ENCODE measurements at places on chromosomes 7 and 10.

DNA sequence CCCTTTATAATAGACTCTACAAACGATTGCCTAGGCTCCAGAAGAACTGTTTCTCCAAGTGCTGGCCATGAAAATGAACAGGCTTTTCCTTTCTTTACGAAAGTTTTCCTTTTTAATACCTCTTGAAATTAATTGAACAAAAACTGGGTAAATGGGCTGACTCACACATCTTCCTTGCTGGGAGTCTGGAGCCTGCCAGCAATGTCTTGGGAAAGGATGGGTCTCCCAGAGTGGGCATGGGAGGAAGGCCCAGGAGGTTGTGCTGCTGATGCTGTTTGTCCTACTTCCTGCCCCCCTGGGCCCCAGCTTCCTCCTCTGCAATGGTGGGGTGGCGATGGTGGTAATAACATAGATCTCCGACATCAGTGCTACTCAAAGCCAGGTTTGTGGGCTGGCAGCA, 174.1 kb downstream of the RPS24 start:
- DNase-seq: no peak

DNA sequence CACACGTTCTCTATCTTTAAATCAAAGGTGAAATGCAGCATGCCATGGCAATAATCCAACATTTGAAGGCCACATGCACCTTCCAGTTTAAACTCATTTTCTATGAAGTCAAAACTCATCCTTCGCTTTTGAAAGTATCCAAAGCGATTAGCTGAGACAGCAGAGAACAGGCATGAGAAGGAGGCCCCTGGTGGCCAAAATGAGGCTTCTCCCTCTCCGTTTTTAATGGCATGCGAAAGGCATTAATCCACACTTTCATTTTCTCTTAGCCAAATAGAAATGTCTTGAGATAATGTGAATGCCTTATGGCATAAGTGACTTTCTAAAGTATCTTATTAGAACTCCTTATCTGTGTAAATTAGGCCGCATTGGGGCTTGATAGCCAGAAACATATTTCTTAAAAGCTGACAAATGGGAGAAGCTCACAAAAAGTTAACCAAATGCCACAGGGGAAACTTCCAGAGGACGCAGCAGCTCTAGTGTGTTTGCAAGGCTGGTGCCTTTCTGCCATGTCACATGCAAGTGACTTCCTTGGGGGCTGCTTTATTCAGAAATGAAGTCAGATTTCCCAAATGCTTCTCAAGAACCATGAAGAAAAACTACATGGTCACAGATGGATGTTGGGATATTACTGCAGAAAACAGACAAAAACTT, 1189.6 kb downstream of the SORCS1 start:
- no peak for DNase-seq

GRCh38 chr10:43863859-43864591, 215.3 kb upstream of the ZNF32 start:
- no peak for DNase-seq

DNA sequence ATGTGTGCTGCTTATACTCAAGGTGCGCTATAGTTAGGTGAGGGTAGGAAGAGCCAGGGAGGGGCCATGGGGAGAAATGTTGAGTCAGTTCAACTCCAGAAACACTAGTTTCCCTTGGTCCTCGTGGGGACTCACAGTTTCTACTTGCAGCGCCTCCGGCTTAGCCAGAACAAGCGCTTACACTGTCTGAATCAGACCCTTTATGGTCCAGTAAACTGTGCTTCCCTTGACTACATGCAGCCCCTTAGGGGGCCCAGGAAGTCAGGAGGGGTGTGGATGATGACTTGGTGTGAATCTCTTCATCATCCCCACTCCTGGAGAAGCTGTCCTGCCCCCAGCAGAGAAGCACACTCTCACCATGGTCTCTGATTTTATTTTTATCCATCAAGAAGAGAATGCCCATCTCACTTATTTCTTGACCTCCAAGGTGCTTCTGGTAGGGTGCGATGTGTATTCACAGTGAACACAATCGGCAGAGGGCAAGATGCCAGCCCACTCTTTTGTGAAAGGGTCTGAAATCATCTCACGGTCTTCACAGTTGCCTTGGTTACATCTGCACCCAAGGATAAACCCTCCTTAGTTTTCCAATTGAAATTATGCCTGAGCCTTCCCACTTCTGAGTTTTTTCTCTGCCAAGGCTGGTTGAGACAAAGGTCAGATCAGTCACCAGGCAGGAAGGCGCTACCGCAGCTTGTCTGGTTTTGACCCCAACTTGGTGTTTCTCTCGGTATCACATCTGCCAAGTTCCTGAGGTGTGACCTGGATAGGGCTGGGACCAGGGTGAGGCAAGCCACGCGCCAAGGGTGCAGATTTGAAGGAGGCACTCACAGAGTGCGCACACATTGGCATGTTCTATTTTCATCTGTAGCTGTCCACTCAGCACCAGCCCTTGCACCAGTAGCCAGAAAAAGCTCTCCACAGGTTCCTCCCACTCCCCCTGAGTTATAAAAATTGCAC, 62.7 kb upstream of the LRRC4 start:
- no peak for DNase-seq

DNA sequence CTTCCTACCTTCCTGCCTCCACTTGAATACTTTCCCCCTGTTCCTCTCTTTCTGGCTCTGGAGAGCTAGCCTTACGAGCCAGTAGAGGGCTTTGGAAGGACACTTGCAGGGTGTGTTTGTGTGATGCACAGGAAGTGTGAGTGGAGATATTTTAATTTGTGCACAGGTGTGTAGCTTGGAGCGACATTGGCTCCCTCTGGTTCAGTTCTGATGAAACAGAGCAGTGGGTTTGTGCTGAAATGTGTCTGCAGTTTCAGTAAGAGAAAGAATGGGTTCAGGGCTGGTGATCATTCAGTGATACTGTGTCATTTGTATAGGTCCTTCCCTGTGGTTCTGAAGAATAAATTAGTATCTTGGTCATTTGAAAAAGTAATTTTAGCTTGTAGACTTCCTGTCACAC, 86.9 kb downstream of the SND1 start:
- DNase-seq: no peak

DNA sequence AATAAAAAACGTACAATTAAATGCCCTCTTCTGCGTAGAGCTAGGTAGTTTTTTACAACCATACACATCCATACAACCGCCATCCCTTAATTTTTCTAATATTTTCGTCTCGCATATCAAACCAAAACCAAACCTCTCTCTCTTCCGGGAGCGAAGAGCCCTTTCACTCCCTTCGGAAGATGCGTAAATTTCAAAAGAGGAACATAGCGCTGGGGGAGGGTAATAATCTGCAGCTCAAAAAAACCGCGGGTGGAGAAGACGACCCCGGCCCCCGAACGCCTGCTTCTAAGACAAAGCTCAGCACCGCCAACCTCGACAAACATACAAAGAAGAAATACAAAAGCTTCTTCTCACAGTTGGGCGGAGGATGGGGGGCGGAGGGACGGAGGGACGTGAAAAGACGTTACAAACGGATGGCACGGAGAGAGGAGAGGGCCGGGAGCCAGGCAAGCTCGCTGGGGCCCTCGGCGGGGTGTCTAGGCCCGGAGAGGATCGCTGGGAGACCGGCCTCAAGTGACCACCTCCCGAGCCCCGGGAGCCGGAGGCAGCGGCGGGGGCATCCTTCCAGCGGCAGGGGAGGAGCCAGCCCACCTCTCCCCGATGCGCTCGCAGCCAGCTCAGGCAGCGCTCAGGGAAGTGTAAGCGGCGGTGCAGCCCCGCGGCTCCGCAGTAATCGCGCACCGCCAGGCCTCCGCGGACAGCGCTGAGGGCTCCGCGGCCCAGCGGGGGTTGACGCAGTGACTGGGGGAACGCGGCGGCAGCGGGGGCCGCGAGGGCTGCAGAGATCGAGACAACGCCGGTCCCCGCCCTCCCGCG, 851 bp downstream of the MKRN1 start:
- DNase-seq: peak; percentile 42

- no peak for DNase-seq
Measured at GRCh38 chr7:41709621-41710020, 6.7 kb upstream of the INHBA start.

DNA sequence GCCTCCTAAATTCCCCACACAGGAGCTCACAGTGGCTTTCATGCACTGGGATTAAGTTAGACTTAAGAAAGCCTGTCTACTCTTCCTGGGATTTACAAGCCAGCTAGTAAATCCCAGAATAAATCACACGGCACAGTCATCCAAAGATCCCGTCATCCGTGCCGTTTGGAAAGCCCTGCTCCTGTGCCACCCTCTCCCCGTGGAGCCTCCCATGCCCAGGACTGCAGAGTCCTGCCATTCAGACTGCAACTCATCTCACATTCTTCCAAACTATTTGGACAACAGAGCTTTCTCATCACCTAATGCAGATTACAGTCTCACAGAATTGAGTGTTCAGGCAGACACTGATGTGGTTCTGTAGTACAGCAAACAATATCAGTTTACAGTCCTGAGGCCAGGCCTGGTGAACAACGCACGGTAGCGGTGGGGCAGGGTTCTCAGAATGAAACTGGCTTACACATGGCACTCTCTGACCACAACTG, 166.5 kb downstream of the EGFR start:
- no peak for DNase-seq

DNA sequence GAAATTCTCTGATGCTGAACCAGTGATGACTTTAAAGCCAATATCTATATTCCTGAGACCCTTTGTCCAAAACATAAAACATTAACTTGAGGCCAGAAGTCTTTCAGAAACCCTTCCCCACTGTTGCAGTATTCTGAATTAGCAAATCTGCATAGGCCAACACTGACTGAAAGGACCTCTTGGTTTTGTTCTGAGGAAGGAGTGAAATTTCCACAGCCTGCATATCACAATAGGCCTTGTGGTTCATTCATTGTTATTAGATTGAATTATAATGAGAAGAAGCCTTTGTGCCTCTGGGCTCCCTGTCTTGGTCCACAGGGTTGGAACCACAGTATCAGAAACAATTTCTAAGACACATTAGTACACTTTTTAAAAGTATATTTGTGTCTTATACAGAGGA, 90.3 kb downstream of the CCNY start:
- DNase-seq: no peak

GRCh38 chr7:55121249-55121648, 102.4 kb downstream of the EGFR start:
- DNase-seq: no peak

DNA sequence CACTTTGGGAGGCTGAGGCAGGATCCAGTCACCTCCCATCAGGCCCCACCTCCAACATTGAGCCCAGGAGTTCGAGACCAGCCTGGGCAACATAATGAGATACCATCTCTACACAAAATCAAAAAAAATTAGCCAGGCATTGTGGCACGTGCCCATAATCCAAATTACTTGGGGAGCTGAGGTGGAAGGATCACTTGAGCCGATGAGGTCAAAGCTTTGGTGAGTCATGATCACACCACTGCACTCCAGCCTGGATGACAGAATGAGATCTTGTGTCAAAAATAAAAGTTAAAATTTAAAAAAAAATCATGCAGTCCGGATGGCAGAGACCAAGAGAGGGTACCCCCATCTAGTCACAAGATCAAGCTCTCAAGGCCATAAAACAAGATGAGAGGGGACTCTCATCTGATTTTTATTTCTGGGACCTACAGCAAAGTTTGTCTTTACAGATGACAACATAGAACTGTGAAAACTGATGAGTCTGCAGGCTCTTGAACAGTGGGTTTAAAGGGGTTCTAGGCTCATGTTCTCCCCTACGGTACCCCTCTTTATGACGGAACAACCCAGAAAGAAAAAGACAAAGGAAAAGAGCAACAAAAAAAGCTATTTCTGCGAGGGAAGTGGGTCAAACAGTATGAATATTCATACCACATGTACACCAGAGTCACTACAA, 28.9 kb upstream of the CREB3L2 start:
- no peak for DNase-seq

GRCh38 chr10:14570800-14571199, 203.9 kb downstream of the FAM107B start:
- DNase-seq: no peak

DNA sequence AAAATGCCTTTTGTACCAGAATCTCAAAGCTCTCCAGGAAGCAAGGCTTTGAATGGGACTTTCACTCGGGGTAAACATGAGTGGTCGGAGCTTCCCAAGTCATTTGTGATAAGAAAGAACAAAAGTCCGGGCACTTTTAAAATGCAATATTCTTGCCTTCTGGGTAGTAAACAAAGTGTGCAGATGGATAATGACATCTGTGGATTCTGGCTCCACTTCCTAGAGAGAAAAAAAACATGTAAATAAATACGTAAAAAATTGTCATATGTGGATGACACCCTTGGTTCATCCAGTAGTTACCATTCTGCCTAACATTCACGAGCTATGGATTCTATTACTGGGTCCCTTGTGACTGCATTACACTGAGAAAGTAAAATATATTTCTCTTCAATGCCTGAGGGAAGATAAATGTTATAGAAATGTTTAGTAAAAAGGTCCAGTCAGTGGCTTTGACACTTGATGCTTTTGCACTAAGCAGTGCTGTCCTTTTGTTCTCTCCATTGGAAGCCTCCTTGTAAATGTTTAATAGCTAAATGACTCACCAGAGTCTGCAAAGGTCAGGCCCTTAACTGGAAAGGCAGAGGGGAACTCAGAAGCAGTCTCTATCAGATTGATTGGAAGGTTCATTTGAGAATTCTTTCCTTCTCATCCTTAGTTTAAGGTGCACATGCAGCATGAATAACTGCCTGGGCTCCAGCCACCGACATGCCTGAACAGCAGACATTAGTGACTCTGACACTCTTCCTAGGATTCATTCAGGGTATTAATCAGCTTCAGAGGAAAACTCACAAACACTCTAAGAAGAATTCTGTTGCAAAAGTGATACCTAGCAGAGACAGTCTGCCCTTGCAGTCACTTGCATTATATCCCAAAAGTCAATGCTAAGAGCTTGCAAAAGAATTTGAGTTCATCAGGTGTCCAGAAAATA, 11.7 kb upstream of the EDRF1 start:
- DNase-seq: no peak

GRCh38 chr7:158811894-158812293, 17.4 kb downstream of the ESYT2 start:
- peak; percentile 24 for DNase-seq

DNA sequence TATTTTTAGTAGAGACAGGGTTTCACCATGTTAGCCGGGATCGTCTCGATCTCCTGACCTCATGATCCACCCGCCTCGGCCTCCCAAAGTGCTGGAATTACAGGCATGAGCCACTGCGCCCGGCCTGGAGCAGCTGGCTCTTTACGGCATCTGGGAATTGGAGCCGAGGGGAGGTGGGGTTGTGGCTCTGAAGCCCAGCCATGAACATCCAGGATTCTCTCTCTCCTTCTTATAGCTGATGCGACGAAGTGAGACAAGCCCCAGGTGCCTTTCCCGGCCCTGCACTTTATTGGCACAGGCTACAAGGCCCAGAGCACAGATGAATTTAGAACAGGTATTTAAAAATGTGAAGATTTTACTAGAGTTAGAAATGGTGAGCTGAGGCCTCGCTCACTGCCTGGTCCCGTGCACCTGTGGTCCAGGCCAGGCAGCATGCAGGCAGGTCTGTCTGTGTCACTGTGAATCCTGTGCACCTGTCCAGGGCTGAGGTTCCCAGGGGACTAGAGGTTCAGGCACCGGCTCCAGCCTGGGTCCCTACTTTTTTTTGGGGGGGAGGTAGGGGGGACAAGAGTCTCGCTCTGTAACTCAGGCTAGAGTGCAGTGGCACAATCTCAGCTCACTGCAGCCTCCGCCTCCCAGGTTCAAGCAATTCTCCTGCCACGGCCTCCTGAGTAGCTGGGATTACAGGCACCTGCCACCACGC, 379.7 kb upstream of the FOXK1 start:
- DNase-seq: no peak

- DNase-seq: no peak
Measured at GRCh38 chr7:81268551-81268950, 349.7 kb upstream of the SEMA3C start.

- DNase-seq: no peak
Measured at GRCh38 chr10:20004087-20004523, 187.9 kb downstream of the PLXDC2 start.

Measured in activated naive CD8-positive, alpha-beta T cell treated with anti-CD3 and anti-CD28 coated beads, Interleukin-2, amount 50 U/mL, for 24 hours (primary cell).